ENCODE measurements at places on chromosomes 11 and 22.

DNA sequence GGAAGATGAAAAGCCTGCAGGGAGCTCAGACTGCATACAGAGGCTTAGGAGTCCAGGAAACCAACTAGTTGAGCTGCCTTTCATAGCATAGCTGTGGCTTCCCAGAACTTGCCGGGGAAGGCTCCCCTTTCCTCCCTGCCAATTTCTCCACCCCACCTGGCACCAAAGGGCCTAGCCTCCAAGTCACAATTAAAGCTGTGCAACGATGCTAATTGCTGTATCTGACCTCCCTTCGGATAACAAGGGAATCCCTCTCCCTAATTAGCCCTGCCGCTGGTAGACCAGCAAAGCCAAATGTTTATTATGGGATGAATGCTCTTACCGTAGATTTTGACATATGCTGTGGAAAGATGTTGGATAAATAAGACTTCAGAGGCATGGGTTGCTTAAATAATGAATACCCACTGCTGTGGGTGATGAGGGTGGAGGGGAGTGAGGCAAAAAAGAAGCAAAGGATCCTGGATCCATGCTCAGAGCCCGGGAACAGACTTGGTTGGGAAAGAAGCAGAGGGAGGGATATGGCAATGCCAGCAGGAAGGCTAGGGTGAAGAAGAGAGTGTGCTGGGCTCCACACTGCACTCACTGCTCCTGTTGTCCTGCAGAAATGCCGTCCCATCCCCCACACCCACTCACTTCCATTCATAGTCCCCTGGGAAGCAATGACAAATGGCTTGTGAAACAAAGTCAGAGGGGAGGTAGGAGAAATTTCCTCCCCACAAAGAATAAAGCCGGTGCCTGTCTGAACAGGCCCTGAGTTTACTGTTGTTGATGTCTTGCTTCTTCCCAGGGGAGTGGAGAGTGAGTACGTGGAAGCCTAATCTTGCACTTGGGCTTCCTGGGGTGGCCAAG, 608.1 kb upstream of the CADM1 start:
- DNase-seq: no peak

DNA sequence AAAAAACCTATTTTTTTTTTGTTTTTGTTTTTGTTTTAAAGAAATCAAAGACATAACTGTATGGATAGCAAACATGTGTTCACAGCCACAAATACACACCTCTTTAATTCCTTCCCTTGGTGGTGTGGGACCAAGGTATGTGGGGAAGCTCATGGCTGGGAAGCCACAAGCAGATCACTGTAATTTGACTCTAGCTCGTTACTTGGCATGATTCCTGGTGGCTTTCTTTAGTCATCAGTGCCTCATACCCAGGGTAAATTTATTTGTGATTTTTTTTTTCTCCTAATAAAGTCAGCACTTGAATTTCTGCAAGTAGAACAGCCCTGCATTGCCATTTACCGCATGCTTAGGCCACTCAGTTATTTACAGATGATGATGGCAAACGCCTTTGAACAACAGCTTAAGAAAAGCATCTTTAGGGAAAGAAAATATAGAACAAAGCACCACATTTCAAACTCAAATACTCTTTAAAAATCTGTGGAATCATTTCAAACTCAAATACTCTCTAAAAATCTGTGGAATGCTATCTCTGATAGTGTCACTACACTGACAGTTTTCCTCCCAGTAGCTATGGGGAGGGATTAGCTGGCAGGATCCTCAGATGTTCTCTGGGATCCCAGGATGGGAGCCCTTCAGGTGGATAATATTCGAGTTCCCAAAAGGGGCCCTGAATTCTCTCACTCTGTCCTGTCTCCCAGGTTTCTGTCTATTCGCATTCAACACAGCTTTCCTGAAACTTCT, 687.2 kb downstream of the OPCML start:
- no peak for DNase-seq

DNA sequence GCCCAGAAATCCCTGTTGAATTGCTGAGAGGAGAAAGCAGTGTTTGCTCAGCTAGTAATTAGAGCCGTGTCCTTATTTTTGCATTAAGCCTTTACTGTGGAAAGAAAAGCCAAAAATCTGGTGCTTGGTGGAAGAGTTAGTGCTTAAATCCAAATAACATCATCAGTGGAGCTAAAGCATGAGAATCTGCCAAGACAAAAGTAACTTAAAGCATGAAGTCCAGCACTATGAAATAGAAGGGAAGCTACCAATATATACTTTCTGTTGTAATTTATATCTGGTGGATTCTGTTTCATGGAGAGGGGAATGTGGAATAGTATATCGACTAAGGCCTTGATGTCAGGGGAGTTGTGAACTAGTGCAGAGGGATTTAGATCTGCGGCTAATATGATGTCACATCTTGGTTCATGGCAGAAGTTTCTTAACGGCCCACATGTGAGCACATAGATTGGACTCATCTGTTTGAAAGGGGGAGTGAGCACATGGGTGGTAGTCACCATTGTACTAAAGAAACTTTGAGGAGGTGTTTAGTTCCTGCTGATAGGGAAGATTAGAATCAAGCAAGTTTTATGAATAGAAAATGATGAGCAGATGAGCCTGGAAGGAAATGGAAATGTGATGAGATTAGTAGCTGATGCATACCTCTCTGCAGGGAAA, 224.4 kb upstream of the MTNR1B start:
- DNase-seq: no peak

DNA sequence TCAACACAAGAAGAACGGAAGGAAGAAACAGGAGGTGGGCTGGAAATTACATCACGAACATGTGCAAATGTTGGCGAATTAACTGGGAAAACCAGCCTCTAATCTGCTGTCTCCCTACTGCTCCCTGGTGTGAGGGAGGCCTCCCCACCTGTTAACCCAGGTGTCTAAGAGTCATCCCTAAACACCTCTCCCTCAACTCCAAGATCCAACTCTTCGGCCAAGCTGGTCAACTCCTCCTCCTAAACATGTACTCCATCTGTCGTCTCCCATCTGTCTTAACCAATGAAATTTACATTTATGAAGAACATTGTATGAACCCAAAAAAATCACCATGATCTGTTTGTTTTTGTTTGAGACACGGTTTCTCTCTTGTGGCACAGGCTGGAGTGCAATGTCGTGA, 154.2 kb downstream of the LARGE1 start:
- no peak for DNase-seq

GRCh38 chr11:108751444-108751843, 86.6 kb downstream of the DDX10 start:
- no peak for DNase-seq

DNA sequence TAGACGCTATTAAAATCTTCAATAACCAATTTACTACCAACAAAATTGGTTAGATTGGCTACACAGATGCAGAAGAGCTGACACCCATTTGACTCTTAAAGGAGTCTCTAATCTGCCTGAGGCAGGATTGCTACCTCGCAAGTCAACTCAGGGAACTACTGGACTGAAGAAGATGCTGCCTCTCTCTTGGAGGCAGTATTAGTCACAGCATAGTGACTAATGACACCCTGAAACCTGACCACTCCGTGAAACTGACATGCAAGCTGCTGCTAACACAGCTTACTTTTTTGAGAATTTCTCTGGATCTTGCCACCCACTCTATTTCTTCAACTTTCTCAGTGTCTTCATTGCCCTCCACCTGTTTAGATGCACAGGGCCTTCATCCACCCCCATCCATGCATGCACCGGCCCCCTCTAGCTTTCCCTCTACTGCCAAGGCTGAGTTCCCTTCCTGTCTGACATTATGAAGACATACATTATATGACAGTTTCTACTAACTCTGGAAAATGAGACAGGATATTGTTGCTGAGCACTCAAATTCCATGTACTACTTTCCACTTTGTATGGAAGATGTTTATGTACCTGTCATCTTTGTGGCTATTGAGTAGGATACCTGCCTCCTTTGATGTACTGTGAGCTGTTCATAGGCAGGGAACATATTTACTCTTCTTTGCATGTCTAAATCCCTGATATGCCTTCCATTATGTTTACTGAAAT, 183.2 kb downstream of the MSANTD4 start:
- DNase-seq: no peak

DNA sequence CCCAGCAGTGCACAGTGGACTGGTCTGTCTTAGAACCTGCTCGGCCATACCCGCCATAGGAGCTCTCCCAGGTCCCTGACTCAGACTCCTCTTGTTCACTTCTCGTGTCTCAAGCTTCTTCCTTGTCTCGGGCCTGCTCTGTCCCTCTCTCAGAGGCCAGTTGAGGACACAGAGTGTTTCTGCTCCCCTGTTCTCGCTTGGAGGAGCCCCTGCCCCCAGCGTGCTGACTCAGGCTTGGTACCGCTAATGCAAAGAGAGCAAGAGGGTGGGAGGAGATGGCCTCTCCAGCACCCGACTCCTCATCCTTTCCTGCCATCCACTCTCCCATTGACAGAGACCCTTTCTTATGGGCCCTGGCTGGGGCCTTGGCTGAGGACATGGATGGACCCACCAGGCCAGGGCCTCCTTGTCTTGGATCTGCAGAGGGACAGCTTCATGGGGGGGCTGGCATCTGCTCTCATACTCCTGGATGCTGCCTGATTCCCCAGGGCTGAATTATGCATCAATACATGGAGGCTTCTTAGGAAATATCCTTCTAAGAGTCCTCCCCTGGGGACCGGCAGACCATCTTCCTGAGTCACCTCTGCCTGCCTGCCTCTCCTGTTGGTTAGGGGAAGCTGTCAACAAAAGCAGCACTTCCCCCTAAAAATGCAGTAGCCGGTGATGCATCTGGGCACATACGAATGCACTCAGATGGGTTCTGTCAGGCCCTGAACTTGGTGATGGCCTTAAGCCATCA, 15.9 kb downstream of the TSPAN18 start:
- no peak for DNase-seq

- DNase-seq: no peak
Observed at GRCh38 chr22:44973829-44974228, 36.0 kb downstream of the PHF21B start.

- no peak for DNase-seq
Observed at GRCh38 chr11:112459001-112459400, 198.3 kb upstream of the PLET1 start.

- no peak for DNase-seq
Observed at GRCh38 chr22:17884893-17885292, 110.6 kb upstream of the BID start.

DNA sequence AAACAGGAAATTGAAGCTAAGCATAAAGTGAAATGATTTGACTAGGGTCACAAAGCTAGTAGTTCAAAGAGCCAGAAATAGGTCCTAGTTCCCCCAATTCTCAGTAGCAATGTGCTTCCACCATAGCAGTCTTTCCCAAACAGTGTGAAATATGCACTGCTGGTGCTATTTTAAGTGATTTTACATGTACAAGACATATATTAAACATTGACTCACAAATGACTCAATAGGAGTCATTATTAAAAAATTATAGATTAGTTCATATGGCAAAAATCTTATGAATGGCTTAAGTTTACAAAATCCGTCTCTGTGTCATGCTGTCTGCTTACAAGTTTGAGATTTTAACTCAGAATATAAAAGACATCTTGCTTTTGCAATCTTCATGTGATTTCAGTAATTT, 21.4 kb downstream of the KIF18A start:
- no peak for DNase-seq

- DNase-seq: no peak
Observed at GRCh38 chr11:106077609-106078455, at the start of gene AASDHPPT. AASDHPPT (plus strand) TSS chr11:106077662; CDS start chr11:106077711, 49 bp downstream.

DNA sequence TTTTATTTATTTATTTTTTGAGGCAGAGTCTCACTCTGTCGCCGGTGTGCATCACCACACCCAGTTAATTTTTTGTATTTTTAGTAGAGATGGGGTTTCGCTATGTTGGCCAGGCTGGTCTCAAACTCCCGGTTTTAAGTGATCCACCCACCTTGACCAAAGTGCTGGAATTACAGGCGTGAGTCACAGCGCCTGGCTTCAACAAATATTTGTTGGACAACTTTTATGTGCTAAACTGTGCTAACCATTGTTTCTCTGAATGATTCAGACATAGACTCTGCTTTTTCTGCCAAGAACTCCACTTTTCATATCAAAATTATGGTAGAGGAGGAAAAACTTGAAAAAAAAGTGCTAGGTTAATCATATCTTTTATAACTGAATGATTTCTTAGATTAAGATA, 36.3 kb downstream of the MMP7 start:
- no peak for DNase-seq

- DNase-seq: no peak
Observed at GRCh38 chr11:14852571-14853177, 39.4 kb downstream of the CYP2R1 start.

DNA sequence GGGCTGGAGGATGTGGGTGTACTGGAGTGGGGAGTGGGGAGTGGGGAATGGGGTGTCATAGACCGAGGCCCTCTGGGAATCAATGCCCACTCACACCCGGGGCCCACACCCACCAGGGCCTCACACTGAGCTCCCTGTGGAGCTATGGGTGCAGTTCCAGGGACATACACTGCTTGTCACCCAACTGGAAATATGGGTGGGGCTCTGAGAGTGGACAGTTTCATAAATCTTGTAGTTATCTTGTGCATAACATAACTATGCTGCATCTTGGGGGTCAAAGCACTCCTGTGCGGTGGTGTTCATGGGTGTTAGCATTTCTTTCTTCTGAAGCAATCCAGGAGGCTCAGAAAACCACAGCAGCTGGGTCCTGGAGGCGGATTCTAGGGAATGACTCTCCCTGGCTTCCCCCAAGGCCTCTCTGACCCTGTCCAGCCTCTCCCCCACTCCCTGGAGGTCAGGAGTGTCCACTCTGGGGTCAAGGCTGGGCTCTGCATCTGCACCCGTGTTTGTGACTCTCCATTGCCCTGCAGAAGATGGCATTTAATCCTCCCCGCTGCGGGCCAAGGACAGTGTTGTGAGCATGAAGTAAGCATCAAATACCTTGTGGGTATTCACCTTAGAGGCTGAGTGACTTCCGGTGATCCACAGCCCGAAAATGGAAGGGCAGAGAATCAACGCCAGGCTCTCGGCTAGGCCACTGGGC, 172.5 kb downstream of the CTTN start:
- DNase-seq: no peak

GRCh38 chr11:46020084-46020599, 97.7 kb downstream of the LARGE2 start:
- DNase-seq: no peak

DNA sequence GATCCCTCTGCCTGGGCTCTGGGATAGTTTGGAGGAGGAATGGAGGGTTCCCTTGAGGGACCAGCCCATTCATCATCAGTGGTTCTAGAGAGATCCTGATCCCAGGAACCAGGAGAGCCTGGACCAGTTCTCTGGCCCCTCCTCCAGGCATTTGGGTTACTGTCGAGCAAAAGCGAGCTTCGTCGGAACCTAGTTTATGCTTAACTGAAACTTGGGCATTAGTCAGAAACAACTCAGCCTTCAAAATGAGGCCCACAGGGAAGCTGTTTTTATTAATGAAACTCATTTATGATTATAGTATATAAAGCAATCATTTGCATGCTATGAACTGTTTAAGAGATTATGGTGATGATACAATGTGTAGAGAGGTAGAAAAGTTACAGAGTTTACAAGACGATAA, 61.4 kb downstream of the LIF start:
- no peak for DNase-seq

DNA sequence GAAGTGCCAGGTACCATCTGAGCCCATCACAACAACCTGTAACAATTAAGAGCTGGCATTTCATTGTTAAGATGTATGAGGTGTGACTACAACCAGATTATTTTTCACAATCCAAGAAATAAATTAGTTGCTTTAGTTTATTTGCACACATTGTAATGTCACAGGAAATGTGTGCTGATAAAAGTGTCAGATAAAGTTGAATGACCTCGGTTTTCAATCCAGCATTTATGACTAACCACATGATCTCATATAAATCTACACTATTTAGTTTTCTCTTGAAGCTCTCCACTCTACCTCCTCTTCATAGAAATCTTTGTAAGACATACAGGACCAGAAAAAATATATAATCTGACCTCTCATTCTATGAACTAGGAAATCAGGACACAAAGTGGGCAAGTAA, 166.2 kb downstream of the PGR start:
- DNase-seq: no peak
